ENCODE measurements at places on chromosomes 2 and 18. TPM values are rescaled to one million over a fixed set of nuclear protein-coding genes. Genes with fewer than 3 reads are reported as not detected.

GRCh38 chr2:9179572-9180201 lies 26.9 kb upstream of the ASAP2 start:
- peak overlapping the region; percentile 74 for H3K27ac ChIP-seq
- DNase-seq: no peak
- no peaks in the 10 kb centered on the region for H3K27me3 ChIP-seq
- peaks cover 9% of the 10 kb centered on the region for H3K4me1 ChIP-seq

DNA sequence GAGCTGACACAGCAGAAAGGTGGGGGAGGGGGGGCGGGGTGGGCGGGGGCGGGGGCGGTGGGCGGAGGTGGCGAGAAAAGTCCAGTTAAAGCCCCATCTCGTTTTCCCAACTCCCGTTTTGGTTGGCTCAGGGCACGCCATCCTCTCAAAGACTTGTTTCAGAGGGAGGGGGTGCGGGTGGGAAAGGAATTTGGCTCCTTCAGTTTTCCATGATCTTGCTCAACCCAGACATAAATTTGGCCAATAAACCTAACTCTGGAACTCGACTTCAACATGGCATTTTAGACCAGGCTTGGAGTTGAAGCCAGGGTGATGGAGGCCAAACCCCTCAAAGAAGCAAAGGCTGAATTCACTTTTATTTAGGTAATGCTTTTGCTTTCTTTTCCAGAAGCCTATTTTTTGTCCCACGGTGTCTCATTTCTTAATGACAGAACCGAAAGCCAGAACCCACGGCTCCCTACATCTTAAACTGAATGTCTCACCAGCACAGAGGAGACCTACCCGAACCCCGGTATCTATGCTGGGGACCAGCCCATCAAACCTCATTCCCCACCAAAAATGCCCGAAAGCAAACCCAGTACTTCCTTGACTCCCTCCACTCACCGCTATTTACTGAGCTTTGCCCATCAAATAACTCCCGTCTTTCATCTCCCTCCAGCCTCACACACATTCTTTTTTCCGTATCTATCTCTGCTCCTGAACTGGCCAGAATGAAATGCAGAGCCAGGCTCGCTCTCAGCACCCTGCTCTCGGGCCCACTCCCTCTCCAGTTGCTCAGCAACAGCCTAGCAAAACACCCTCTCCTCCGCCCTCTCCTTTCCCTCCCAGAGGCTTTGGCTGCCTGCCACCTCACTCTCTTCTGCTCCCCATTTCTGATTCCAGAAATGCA lies 4.3 kb downstream of the IGFBP5 start:
- no peak for DNase-seq
- peaks cover 37% of the 10 kb centered on the region for H3K27me3 ChIP-seq
- H3K4me3 ChIP-seq: peak overlapping the region; percentile 17
- H3K27ac ChIP-seq: no peak overlapping the region

GRCh38 chr2:25649786-25650185 lies 23.6 kb downstream of the DTNB start:
- no peaks in the 10 kb centered on the region for H3K36me3 ChIP-seq
- no peak overlapping the region for H3K27ac ChIP-seq
- H3K4me1 ChIP-seq: peaks cover 5% of the 10 kb centered on the region
- H3K4me3 ChIP-seq: no peak overlapping the region
- H3K27me3 ChIP-seq: no peaks in the 10 kb centered on the region

- H3K27ac ChIP-seq: no peak overlapping the region
- H3K4me1 ChIP-seq: peaks cover 21% of the 10 kb centered on the region
- H3K4me3 ChIP-seq: no peak overlapping the region
- no peaks in the 10 kb centered on the region for H3K36me3 ChIP-seq
- DNase-seq: peak; percentile 88
Measured at GRCh38 chr2:85433511-85434089, 15.1 kb downstream of the SH2D6 start.

Gene GPR55
- 0.03 TPM for total RNA-seq

Gene GTF2A1L
- not detected for total RNA-seq
